PC-9 (cell line): ENCODE measurements at places on chromosomes 6 and 20.

- peaks cover 23% of the 10 kb centered on the region for H3K4me1 ChIP-seq
- peak overlapping the region; percentile 65 for H3K4me3 ChIP-seq
- no peak for DNase-seq
- H3K36me3 ChIP-seq, result no peaks in the 10 kb centered on the region
Observed at GRCh38 chr6:31861919-31862343, 690 bp downstream of the NEU1 start.

DNA sequence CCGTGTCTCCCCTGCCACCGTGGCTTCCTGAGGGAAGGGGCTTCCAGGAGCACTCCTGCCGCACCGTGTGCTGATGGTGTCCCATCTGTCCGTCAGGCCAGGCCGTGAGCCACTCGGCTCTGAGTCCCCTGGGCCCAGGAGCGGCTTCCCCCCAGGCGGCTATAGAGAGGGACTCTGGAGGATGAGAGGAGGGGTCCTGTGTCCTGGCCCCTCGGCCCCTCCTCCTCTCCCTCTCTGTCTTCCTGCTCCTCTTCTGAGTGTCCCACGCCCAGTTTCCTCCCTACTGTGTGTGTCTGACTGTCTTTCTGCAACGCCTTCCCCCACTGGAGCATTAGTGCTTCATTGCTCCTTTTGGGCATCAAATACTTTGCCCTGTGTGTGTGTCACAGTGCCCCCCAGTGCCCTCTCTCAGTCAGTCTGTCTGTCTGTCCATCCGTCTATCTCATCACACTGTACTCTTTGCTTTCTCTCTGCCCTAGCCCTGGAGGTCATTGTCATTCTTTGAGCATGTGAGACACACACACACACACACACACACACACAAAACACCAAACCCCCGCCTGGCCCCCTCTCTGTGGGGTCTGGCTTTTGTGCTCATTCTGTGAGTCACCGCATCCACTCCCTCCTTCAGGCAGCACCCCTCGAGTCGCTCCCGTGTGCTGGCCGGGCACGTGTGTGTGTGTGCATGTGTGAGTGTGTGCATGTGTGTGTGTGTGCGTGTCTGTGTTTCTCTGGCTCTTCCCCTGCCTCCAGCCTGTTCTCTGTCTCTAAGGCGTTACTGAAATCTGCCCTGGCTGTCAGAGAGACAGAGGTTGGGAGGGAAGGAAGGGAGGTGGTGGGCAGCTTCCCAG lies 71.9 kb downstream of the SRC start:
- no peak for DNase-seq
- no peak overlapping the region for H3K4me3 ChIP-seq
- H3K27me3 ChIP-seq, result peaks cover 99% of the 10 kb centered on the region
- no peaks in the 10 kb centered on the region for H3K36me3 ChIP-seq
- H3K27ac ChIP-seq, result no peak overlapping the region

GRCh38 chr6:152204591-152204990 lies 397.1 kb downstream of the ESR1 start:
- no peaks in the 10 kb centered on the region for H3K27me3 ChIP-seq
- no peaks in the 10 kb centered on the region for H3K36me3 ChIP-seq
- H3K4me1 ChIP-seq, result peaks cover 6% of the 10 kb centered on the region; the same call in 1 of the 2 replicates
- no peak overlapping the region for H3K4me3 ChIP-seq
- H3K27ac ChIP-seq, result no peak overlapping the region
- DNase-seq, result no peak

DNA sequence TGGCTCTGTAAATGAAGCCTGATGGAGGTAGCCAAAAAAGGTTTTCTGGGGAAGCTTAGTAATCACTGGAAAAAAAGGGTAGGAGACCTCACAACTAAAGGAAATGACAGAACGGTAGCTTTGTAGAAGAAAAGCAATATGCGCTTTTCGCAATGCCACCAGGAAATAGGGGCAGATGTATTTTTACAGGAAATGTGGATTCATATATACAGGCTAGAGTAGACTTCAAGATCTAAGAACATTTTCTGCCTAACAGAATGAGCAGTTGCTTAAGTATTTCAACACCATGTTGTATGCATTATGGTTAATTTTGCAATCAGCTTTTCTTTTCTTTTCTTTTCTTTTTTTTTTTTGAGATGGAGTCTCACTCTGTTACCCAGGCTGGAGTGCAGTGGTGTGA lies 219.6 kb downstream of the CD83 start:
- no peak overlapping the region for H3K4me3 ChIP-seq
- DNase-seq, result no peak
- H3K4me1 ChIP-seq, result no peaks in the 10 kb centered on the region
- no peak overlapping the region for H3K27ac ChIP-seq
- no peaks in the 10 kb centered on the region for H3K27me3 ChIP-seq

DNA sequence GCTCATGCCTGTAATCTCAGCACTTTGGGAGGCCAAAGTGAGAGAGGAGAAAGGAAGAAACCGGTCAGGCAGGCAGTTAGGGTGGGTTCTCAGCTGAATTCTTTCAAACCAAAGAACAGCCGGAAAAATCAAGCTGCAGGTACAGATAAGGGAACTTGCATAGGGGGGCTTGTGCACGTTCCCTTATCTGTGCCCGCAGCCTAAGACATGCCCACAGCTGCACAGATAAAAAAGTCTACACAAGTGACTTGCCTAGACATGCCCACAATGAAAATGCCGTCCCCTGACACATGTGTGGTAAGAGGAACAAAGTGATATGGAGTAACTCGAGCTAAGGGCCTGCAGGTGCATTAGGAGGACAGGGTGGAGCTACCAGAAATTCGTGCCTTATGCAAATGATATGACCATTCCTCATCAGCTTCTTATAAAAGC lies 175.8 kb upstream of the SALL4 start:
- no peaks in the 10 kb centered on the region for H3K27me3 ChIP-seq
- H3K27ac ChIP-seq, result no peak overlapping the region
- DNase-seq, result no peak
- H3K36me3 ChIP-seq, result no peaks in the 10 kb centered on the region
- H3K4me1 ChIP-seq, result no peaks in the 10 kb centered on the region
- H3K4me3 ChIP-seq, result no peak overlapping the region

DNA sequence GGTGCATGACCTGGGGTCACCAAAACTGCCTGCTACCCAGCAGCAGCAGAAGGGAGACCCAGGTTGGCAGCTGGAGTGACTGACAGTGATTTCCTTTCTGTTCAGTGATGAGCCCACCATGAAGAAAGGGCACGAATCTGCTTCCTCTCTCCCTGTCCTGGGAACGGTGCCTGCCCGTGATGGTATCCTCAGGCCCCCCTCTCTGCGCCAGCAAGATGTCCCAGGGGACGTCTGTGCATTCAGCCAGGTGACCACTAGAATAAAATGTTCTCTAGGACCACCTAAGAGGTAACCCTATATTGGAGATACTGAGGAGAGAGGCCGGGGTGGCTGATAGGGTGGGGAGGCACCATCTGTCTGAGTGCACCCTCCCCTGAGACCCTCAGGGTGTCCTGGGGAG lies 294.7 kb downstream of the QKI start:
- no peaks in the 10 kb centered on the region for H3K36me3 ChIP-seq
- DNase-seq, result no peak
- no peaks in the 10 kb centered on the region for H3K4me1 ChIP-seq
- H3K27me3 ChIP-seq, result peaks cover 74% of the 10 kb centered on the region
- no peak overlapping the region for H3K27ac ChIP-seq

- H3K4me1 ChIP-seq, result no peaks in the 10 kb centered on the region
- no peak overlapping the region for H3K27ac ChIP-seq
- H3K4me3 ChIP-seq, result no peak overlapping the region
- no peaks in the 10 kb centered on the region for H3K27me3 ChIP-seq
- DNase-seq, result no peak
Observed at GRCh38 chr6:107936162-107936909, 21.7 kb downstream of the SEC63 start.

GRCh38 chr20:53751620-53752318 lies 158.1 kb upstream of the ZNF217 start:
- DNase-seq, result no peak
- peak overlapping the region; percentile 98 for H3K27ac ChIP-seq

- no peaks in the 10 kb centered on the region for H3K4me1 ChIP-seq
- H3K27ac ChIP-seq, result no peak overlapping the region
Observed at GRCh38 chr20:39245685-39246311, 283.7 kb downstream of the DHX35 start.

DNA sequence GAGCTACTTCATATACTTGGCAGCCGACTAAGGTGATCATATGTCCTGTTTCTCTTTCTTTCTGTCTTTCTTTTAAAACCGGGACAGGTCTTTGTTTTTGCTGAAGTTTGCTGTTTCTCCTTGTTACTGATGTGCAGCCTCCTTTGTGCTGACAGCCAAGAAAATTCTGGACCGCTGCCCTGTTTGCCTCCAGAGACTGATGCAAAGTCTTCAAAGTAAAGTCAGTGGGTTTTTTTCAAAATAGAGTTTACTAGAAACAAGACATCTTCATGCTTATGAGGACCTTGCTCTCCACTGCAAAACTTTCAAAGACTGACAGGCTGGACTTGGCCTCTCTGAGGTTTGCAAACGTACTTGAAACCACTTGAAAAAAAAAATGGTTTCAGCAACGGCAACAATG lies 510.5 kb upstream of the MAP3K7 start:
- DNase-seq, result no peak
- H3K4me3 ChIP-seq, result no peak overlapping the region
- H3K36me3 ChIP-seq, result no peaks in the 10 kb centered on the region
- no peak overlapping the region for H3K27ac ChIP-seq
- no peaks in the 10 kb centered on the region for H3K4me1 ChIP-seq

- H3K4me1 ChIP-seq, result no peaks in the 10 kb centered on the region
- DNase-seq, result no peak
Observed at GRCh38 chr6:76250666-76251065, 178.2 kb upstream of the IMPG1 start.

- H3K4me1 ChIP-seq, result peaks cover 33% of the 10 kb centered on the region
- peak overlapping the region; percentile 76 for H3K27ac ChIP-seq
- H3K27me3 ChIP-seq, result no peaks in the 10 kb centered on the region
Observed at GRCh38 chr6:142944124-142945048, 590 bp downstream of the HIVEP2 start.

GRCh38 chr20:5195655-5196054 lies 68.8 kb downstream of the CDS2 start:
- H3K4me1 ChIP-seq, result no peaks in the 10 kb centered on the region
- H3K27me3 ChIP-seq, result no peaks in the 10 kb centered on the region
- H3K36me3 ChIP-seq, result no peaks in the 10 kb centered on the region

DNA sequence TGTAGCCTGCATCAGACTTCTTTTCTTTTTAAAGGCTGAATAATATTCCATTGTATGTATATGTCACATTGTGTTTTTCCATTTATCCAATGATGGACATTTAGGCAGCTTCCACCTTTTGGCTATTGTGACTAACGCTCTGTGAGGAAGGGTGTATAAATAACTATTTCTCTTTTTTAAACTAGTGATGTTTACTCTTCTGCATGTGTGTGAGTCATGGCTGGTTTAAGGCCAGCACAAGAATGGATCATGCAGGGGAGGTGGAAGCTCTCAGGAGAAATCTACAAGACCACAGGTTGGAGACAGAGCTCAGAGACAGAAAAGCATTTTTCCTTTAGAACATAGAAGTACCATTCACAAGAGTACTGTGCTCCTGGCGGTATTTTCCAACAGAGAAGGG lies 307.2 kb downstream of the SOX4 start:
- no peak overlapping the region for H3K4me3 ChIP-seq
- no peaks in the 10 kb centered on the region for H3K27me3 ChIP-seq
- H3K36me3 ChIP-seq, result no peaks in the 10 kb centered on the region
- peak; percentile 10 for DNase-seq

GRCh38 chr6:168501561-168501960 lies 60.6 kb downstream of the SMOC2 start:
- DNase-seq, result no peak
- H3K36me3 ChIP-seq, result no peaks in the 10 kb centered on the region
- peaks cover 94% of the 10 kb centered on the region for H3K27me3 ChIP-seq

GRCh38 chr6:105573556-105573955 lies 170.7 kb upstream of the PREP start:
- H3K4me3 ChIP-seq, result no peak overlapping the region
- no peak overlapping the region for H3K27ac ChIP-seq
- no peaks in the 10 kb centered on the region for H3K27me3 ChIP-seq
- H3K4me1 ChIP-seq, result no peaks in the 10 kb centered on the region
- no peaks in the 10 kb centered on the region for H3K36me3 ChIP-seq

DNA sequence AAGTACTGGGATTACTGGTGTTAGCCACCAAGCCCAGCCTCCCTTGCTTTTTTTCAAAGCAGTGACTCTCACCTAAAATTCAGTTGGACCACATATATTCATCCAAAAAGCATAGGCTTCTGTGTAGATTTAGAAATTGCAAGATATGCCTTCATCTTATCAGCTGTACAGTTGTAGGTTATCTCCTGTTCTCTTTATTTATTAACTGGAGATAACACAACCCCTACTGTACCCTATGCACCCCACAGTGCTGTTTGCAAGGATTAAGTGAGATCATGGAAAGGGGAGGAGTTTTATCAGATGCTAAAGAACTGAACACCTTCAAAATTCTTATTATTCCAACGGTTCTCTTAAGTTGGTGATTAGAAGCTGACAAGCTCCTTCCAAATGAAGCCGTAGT lies 164.4 kb upstream of the JARID2 start:
- no peak overlapping the region for H3K27ac ChIP-seq
- H3K27me3 ChIP-seq, result no peaks in the 10 kb centered on the region
- no peak overlapping the region for H3K4me3 ChIP-seq
- no peaks in the 10 kb centered on the region for H3K36me3 ChIP-seq
- no peaks in the 10 kb centered on the region for H3K4me1 ChIP-seq

DNA sequence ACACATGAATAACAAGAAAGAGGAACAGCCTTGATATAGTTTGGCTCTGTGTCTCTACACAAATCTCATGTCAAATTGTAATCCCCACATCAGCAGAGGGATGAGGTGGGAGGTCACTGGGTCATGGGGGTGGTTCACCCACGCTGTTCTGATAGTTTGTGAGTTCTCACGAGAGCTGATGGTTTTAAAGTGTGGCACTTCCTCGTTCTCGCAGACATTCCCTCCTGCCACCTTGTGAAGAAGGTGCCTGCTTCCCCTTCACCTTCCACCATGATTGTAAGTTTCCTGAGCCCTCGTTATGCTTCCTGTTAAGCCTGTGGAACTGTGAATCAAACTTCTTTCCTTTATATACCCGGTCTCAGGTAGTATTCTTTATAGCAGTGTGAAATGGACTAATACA lies 13.1 kb downstream of the SRPK1 start:
- peak overlapping the region; percentile 26; the same call in 1 of the 2 replicates for H3K27ac ChIP-seq
- H3K4me3 ChIP-seq, result no peak overlapping the region
- H3K27me3 ChIP-seq, result no peaks in the 10 kb centered on the region

- peak; percentile 36 for DNase-seq
- H3K4me3 ChIP-seq, result peak overlapping the region; percentile 68
- H3K36me3 ChIP-seq, result no peaks in the 10 kb centered on the region
Observed at GRCh38 chr6:63636518-63637021, 968 bp downstream of the PHF3 start.

- no peak overlapping the region for H3K4me3 ChIP-seq
- H3K4me1 ChIP-seq, result no peaks in the 10 kb centered on the region
- no peaks in the 10 kb centered on the region for H3K27me3 ChIP-seq
- no peaks in the 10 kb centered on the region for H3K36me3 ChIP-seq
Observed at GRCh38 chr20:36497856-36498255, 43.5 kb upstream of the MYL9 start.

GRCh38 chr6:75243333-75244062 lies at the start of gene COX7A2:
Gene COX7A2 (minus strand): TSS chr6:75243801. CDS start chr6:75243734, 67 bp downstream.
- peak within 1 kb of the TSS; percentile 82 for H3K27ac ChIP-seq
- no peaks in the 10 kb centered on the region for H3K27me3 ChIP-seq
- peaks cover 17% of the 10 kb centered on the region for H3K36me3 ChIP-seq
- peak within 1 kb of the TSS; percentile 84 for H3K4me3 ChIP-seq
